ENCODE measurements at places on chromosomes 11 and 22.

DNA sequence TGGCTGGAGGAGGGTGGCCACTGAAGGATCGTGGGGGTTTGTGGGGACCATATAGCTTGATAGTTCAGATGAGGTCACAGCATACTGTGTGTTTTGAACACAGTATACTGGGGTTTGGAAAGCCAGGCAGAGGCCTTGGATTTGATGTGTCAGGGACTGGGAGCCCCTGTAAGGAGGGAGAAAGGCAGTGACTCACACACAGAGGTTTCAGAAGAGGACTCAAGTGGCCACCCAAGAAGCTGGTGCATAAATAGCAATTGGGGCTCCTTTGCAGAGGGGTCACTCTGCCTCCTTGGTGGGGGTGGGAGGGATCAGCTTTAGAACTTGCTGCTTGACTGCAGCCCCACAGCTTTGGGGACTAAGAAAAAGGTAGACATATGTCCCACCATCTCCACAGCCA is 39.3 kb downstream of the SLC5A1 start:
- no peak for DNase-seq

GRCh38 chr11:68825571-68825970 is 16.1 kb downstream of the CPT1A start:
- peak; percentile 73 for DNase-seq

DNA sequence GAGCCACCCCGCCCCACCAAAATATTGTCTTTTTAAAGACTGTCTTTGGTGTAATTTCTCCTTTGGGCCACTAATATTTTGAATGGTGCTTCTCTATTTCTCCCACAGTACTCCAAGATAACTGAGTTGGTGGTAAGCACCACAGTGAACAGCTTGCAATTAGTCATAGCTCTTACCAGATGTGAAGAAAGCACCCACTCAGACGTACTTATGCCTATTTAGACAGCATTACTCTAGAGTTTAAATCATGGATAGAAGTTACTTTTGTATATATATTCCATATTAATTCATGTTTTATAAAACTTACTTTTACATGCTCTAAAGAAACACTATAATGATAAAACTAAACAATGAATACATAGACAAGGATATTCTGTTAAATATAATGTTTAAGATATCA is 12.7 kb downstream of the ANO3 start:
- DNase-seq: no peak

GRCh38 chr11:130674686-130675308 is 226.4 kb downstream of the ADAMTS15 start:
- no peak for DNase-seq

DNA sequence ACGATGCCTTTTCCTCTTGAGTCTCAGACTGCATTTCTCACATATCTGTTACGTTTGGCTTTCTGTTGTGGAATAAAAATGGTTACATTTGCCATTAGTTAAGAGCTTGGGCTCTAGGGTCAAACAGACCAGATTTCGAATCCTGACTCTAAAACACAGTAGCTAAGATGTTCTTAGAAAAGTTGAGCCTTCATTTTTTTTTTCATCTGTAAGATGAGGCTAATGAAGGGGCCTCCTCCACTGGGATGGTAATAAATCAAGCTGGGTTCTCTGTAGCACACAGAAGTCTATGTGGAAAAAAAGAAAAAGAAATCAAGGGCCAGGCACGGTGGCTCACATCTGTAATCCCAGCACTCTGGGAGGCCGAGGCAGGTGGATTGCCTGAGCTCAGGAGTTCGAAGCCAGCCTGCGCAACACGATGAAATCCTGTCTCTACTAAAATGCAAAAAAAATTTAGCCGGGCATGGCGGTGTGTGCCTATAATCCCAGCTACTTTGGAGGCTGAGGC is 49.9 kb upstream of the CAPRIN1 start:
- DNase-seq: no peak

GRCh38 chr11:71381781-71382505 is 66.2 kb downstream of the DHCR7 start:
- no peak for DNase-seq

- DNase-seq: peak; percentile 72
Measured at GRCh38 chr11:85029964-85030363, 597.2 kb downstream of the DLG2 start.

DNA sequence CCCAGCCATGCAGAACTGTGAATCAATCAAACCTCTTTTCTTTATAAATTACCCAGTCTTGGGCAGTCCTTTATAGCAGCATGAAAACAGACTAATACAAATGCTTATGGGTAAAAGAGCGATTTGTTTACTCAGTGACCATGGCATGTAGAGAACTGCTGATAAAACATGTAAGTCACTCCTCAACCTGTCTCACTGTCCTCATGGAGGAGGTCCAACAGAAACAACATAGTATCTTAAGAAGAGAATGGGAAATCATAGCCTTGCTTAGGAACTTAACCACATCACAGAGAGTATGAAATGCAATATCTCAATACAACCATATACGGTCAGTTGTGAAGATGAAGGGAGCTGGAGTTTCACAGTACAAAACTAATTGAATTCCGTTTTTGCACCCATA is 1734.0 kb upstream of the RAG2 start:
- no peak for DNase-seq

DNA sequence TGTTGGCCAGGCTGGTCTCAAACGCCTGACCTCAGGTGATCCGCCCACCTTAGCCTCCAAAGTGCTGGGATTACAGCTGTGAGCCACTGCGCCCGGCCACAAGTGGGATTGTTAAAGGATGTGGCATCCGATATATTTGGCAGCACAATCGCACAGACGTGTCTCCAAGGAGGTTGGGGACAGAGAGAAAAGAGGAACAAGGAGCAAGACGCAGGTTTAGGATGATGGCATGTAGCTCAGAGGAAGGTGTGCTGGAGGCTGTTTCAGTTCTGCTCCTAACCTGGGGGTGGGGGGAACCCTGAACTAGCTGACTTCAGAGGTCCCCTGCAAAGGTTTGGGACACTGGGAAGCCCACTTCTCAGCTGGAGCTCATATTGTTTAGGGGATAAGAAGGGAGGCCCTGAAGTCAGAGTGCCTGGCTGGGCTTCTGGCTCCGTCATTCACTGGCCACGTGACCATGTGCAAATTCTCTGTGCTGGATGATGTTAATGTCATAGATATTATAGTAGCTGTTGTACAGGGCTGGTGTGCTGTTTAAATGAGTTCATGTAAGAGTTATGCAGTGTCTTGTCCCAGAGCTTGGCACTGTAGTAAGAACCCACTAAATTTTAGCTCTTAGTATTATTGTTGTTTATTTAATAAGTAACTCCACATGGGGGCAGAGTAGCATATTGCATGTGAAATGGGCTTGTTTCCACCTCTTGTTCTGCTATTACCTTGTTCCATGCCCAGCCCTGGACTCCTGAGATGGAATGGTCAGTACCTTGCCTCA is 129.7 kb downstream of the ST3GAL4 start:
- DNase-seq: no peak

DNA sequence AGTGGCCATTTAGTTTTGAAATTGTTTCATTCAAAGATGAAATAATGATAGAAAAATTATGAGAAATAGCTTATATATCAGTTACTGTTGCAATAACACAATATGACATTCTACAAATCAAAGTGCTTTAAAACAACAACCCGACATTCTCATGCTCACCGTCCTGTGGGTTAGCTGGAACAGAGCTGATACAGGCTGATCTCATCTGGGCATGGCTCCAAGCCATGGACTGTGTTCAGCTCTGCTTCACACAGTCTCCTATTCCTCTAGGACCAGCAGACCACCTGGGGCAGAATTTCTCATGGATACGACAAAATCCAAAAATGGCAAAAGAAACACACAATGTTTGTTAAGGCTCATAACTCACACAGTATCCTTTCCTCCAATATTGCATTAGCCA is 178.6 kb downstream of the CNTN5 start:
- DNase-seq: no peak

GRCh38 chr11:64430645-64431044 is 71.7 kb downstream of the RPS6KA4 start:
- DNase-seq: no peak

DNA sequence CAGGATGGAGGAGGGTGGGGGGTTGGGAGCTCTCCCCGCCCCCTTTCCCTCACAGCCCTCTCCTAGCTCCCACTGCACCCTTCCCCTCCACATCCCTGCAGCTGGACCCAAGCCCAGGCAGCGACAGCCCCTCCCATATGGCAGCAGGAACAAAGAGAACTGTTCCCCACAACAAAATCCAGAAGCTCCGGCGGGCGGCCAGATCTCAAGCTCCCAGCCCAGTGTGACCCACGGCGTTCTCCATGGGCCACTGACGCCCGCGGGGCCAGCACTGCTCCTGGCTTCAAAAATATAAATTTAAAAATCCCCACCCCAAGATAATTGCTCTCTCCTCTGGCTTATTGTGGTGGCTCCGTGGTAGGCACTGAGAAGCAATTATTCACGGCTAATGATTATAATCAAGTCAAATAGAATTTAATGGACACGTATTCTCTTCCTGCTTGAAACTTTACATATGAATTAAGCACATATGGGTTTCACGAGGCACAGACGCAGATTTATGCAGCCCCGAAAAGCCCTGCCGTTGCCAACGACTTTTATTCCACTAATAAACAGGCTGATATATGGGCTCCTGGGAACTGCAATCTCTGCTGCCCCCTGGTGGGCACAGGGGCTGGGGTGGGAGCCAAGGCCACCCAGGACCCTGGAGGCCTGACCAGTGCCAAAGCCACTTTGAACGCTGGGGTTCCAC is 17.5 kb downstream of the MACROD1 start:
- DNase-seq: peak; percentile 75

- DNase-seq: no peak
Measured at GRCh38 chr11:7449841-7450214, 35.5 kb upstream of the OLFML1 start.

DNA sequence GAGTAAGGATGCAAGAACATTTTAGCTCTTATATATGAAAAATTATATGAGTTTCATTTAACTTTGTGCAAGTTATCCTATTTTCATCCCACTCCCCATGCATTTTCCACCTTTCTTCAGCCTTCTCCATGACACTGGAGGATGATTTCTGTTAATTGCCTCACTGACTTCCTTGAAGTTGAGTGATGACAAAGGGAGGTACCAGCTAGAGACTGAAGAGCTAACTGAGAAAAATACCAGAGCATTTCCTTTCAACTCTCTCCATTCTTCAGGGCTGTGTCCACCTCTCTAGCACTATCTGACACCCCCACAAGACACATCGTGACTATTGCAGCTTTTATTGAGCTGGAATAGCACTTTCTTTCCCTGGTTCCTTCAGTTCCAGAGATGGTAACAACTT is 711.6 kb upstream of the LRRC4C start:
- no peak for DNase-seq

- no peak for DNase-seq
Measured at GRCh38 chr22:29142116-29142515, 63.6 kb upstream of the EMID1 start.

DNA sequence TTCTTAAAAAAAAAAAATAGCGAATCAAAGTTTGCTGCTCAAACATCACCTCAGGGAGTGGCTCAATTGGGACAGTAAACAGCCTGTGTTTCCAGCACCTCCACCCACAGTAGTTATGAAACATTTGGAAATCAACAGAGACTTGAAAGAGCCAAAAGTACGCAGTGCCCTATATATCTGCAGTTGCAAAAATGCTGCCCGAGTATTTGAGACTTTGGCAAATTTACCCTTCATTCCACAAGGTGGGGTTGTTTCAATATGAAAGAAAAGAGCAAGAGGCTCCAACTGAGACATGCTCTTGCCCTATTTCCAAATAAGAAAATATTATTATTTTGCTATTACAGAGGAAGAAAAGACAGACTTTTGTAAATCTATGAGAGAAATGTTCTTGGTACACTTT is 851.1 kb upstream of the RAG2 start:
- peak; percentile 1 for DNase-seq

GRCh38 chr11:132099692-132100091 is 729.3 kb downstream of the NTM start:
- no peak for DNase-seq

DNA sequence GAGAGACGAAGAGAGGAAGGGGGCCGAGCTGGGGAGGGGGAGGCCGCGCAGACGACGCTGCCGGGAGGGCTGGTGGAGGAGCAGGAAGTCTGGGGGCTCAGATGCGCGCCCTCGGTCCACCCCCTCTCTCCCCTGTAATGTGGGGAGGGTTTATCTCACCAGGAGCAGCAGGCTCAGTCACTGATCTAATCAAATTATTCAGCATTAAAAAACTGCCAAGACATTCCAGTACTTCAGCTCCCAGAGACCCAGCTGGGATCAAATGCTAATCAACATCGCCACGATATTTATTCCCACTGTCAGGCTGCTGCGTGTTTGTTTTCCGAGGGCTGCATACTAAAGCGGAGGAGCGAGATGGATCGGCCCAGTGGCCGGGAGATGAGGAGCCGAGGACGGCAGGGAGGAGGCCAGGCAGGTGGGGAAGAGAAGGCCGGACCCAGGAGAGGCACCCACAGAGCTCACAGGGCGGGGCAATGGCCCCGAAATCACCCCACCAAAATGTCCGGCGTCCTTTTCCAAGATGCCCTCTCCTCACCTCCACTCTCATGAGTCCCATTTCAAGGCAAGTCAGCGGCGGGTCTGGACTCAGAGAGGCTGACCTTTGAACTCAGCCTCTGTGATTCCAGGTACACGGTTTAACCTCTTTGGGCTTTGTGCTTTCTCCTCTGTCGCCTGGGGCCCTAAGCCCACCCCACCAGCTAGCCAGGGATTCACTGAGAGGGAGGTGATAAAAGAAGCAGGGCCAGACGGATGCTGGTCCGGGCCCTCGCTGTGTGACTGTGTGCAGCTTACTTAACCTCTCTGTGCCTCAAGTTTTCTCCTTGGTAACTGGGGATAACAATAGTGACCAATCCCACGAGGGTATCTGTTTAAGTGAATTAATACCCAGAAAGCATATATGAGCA is 502.1 kb downstream of the MN1 start:
- no peak for DNase-seq

DNA sequence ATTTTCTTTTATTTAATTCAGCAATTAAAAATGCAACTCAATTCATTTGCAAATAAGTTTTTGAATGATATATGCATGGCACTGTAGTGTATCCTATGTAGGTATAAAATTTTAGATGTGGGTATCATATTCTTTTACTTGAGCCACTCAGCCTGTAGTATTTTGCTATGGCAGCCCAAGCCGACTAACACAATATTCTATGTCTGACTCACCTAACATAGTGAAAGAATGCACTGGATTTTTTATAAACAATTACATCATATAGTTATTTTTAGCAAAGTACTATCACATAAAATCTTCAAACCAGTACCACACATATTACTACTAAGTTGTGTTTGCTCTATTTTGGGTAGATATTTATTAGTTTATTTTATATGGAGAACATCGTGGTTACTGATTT is 21.9 kb upstream of the GRIA4 start:
- no peak for DNase-seq
